Stimulated activated CD4-positive, alpha-beta T cell treated with anti-CD3 and anti-CD28 coated beads, Interleukin-1b, Interleukin-23, amount 100 ng/mL, for 48 hours (primary cell): ENCODE measurements at places on chromosomes 11 and 22.

DNA sequence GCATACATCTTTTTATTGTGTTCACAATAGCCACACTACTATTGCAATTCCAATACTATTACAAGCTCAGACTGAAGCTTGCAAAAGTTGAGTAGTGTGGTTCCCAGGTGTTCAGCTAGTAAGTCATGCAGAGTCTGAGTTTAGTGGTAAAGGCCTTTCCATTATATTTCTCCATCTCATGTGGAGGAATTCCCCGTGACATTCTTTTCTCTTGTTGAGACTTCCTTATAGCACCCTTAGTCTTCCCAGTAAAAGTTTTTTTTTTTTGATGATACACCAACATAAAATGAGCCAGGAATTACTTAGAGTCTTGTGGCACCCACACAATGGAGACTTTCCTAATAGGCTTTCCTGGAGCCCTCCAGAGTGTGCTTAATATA is 110.8 kb downstream of the UVRAG start:
- no peak for DNase-seq

DNA sequence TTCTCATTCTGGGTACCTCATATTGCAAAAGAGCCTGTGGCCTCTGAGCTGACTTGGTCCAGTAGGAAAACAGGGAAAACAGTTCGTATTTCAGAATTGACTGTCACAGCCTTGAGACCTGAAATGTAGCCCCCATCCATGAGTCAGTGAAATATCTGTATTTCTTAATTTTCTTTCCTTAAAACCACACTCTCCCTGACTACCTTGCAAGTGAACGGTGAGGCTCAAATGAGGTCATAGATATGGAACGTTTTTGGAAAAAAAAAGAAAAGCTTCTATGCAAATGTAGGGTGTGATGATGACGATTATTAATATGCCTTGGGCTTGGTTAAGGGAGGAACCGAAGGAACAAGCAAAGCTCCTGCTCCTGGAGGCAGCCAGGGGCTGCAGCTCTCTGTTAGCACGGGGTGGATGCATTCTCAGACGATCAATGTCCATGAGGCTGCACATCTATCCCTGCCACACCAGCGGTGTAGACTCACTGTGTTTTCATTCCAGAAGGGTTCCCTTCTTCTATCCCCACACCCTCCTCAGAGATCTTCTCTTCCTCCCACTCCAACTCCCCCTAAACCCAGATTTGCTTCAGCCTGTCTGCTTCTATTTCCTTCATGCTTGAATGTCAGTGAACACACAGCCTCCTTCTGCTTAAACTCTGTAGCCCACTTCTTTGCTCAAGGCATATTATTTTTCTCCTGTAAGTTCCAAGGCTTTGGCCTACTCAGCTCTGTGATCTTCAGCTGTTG is 29.2 kb upstream of the SCN3B start:
- DNase-seq: no peak

DNA sequence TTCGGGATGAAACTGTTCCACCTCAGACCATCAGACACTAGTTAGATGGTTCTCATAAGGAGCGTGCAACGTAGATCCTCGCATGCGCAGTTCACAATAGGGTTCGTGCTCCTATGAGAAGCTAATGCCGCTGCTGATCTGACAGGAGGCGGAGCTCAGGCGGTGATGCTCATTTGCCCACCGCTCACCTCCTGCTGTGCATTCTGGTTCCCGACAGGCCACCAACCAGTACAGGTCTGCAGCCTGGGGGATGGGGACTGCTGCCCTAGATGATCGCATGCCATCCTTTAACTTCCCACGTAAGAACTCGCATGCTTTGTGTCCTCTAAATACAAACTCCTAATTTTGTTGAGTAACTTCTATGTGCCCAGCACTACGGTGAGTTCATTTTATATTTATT is 62.6 kb downstream of the EFCAB6 start:
- no peak for DNase-seq

- no peak for DNase-seq
Measured at GRCh38 chr11:94938095-94939055, 35.0 kb downstream of the CWC15 start.

GRCh38 chr11:131977854-131978253 is 607.4 kb downstream of the NTM start:
- DNase-seq: no peak

DNA sequence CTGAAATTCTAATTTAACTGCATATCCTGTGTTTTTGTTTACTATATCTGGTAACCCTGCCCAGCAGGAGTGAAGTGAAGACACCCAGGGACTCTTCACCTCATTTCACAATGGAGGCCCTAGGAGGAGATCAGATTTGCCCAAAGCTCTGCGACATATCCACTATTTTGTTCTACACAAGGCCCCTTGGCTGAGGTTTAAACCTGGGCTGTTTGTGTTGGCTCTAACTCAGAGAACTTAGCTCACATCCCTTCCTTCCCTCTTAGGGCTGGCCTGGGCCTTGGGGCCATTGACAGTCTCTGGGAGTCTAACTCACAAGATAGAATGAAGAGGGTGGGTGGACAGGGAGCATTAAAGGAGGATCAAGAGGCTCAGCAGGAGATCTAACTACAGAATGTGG is 8.2 kb upstream of the PLA2G3 start:
- DNase-seq: no peak

DNA sequence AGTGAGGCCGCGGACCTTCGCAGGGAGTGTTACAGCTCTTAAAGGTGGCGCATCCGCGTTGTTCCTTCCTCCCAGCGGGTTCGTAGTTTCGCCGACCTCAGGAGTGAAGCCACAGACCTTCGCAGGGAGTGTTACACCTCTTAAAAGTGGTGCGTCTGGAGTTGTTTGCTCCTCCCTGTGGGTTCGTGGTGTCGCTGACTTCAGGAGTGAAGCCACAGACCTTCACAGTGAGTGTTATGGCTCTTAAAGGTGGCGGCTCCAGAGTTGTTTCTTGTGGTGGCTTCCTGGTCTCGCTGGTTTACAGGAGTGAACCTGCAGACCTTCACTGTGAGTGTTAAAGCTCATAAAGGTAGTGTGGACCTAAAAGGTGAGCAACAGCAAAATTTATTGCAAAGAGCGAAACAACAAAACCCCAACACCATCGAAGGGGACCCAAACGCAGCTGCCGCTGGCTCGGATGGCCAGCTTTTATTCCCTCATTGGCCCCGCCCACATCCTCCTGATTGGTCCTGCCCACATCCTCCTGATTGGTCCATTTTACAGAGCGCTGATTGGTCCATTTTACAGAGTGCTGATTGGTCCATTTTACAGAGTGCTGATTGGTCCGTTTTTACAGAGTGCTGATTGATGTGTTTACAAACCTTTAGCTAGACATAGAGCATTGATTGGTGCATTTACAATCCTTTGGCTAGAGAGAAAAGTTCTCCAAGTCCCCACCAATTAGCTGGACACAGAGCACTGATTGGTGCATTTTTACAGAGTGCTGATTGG is 1.2 kb upstream of the TMEM45B start:
- peak; percentile 84 for DNase-seq

DNA sequence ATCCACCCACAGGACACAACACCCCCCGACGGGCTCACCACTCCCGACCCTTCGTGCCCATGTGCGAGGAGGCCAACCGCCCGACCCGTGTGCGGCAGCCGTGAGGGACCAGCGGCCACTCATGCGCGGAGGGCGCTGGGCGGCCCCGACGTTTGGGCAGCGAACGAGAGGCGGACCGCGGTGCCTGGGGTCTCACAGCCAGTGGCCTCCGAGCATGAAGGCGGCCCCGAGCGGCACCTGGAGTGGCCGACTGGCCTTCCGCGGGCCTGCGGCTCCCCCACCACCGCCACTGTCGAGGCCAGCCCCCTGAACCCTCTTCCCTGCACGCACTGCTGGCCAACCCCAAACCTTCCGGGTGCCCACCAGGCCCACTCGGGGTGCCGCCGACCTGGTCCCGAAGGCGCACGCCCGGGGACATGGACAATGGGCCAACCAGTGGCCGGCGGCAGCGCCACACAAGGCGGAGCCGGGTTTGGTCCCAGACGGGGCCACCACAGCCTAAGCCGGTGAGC is 4274.9 kb upstream of the OR11H1 start:
- DNase-seq: no peak

DNA sequence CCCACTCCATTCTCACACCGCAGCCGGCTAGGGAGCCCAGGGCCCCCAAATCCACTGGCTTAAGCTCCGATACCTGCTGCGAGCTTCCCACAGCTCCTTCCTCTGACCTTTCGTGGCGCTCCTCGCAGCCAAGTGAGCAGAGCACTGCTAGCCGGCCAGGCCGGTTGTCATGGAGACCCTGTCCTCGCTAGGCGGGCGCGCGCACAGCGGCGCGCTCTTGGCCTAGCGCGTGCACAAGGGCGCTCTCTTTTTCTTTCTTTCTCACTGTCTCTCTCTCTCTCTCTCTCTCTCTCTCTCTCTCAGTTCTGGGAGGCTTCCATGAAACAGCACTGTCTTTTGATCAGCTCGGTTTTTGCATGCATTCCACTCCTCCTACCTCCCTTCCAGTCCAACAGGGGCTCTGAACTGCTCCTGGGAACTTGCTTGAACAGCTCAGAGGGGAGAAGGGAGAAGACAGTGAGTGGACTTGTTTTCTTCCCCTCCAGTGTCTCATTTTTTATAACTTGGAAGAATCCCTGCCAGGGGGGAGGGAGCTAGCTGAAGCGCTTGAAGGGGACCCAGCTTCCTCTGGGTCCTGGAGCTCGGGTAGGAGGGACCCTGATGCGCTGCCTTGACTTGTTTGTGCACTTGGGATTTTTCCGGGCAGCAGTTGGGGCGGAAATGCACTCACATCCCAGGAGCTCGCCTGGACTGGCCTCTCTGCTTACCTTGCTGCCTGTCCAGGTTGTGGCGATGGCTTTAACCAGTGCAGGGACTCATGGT is 100.3 kb upstream of the AKIP1 start:
- DNase-seq: no peak

- DNase-seq: no peak
Measured at GRCh38 chr22:39241794-39242594, 2.8 kb downstream of the PDGFB start.

DNA sequence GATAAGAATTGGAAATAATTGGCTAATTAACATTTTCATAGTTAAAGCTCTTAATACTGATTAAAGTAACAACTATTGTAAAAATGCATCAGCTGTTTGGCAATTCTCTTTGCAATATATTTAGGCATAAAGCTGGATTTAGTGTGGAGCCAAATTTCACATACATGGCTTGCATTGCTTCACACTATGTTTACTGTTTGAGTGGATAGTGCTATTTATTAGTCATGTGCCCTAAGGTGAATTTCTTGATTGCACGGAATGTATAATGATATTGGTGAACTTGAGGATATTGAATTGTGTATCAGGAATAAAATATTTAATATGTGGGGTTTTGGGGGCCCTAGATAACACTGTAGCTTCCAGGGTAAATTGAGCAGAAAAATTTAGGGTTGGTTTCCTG is 100.9 kb downstream of the AASDHPPT start:
- no peak for DNase-seq

DNA sequence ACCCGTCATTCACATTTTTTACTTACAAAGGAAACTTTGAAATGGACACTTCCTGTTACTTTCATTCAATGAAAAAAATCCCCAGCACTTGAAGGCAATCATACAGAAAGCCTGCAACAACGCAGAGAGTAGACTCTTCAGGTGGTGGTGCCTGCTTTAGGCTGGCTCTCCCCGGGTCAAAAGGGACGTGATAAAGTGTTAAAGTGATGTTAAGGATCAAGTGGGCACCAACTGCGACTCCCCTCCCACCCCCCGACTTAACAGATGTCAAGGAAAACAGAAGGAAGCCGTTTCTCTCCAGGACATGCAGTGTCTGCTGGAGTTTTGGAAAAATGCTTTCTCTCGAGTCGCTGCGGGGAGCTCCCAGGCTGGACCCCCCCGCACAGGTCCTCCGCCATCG is 414 bp upstream of the PNPLA3 start:
- no peak for DNase-seq

DNA sequence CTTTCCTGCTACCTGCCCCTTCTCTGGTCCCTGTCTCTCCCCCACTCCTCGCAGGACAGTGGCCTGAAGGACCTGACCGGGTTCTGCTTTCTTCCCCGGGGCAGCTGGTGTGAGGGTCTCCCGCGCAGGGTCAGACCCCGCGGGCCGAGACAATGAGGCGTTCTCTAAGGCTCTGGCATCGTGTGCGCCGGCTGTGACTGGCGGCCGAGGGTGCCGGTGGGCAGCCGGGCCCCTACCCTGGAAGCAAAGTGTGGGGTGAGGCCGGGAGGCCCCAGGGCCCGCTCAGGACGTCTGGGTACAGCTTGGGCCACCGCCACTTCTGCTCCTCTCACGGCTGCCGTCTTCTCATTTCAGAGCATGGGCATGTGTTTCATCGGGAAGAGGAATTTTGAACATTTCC is 16.3 kb downstream of the TRMU start:
- DNase-seq: no peak

DNA sequence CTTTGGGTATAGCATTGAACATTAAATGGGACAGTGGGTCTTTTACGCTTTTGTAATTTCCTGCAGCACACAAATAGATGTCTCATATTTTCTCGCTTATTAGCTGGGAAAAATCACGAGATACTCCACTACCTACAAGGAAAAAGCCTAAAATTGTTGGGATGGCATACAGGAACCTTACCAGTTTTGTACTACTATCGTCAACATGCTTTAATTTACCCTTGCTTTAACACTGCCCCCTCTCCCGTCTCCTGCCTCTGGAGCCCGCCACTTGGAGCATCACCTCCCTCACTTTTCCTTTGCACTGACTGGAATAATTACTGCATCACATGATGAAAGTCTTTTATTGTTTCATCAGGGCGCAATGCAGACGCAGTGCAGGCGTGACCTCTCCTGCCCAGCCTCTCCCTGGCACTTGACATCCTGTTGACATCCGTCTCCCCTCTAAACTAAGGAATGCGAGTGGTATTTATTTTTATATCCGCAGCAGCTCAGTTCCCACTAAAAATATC is 1.0 kb upstream of the FNBP4 start:
- DNase-seq: peak; percentile 27

DNA sequence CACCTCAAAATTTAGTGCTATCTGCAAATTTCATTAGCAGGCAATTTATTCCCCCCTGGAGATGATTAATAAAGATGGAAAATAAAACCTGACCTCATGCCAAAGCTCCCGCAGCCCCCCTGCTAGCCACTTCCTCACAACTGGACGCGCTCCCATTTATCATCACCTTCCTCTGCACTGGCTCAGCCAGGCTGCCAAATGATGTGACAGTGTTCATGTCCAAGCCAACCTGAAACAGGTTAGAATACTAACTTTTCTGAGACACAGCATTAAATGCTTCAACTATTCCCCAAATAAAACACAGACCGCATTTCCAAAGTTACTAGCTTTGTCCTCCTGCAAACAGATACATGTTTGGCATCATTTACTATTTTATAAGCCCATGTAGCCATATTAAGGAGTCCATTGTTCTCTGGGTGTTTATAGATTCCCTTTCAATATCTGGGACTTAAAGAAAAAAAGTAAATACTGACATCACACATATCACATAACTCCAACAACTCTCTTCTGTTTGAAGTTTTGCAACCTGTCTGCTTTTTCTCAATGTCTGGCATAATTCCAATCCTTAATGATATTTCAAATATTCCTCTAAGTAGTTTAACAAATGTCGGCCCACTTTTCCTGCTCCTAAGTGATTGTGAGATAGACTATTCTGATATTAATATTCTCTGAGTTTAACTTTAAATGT is 829.7 kb upstream of the FAT3 start:
- DNase-seq: no peak

GRCh38 chr11:63262547-63262946 is 19.1 kb upstream of the SLC22A25 start:
- DNase-seq: no peak
